ENCODE measurements at places on chromosomes 5 and 9. TPM values are rescaled to one million over a fixed set of nuclear protein-coding genes. Genes with fewer than 3 reads are reported as not detected.

Gene CDHR2
- 0.36 TPM for total RNA-seq

Gene ACSL6
- 6.0 TPM for total RNA-seq

Gene CDX1
- not detected for total RNA-seq

Gene EIF4E1B
- total RNA-seq: not detected

Gene TRIM32
- total RNA-seq: 14.3 TPM

Gene SPINK4
- total RNA-seq: not detected

Gene FAM78A
- 36.2 TPM for total RNA-seq

Gene STKLD1
- total RNA-seq: 0.69 TPM

Gene TXNDC8
- not detected for total RNA-seq

Gene SPAG8
- 1.4 TPM for total RNA-seq

Gene KIF27
- 2.6 TPM for total RNA-seq

Gene ARL14EPL
- not detected for total RNA-seq

Gene SUSD3
- 72.8 TPM for total RNA-seq

Gene PRLR
- not detected for total RNA-seq

Gene NMUR2
- total RNA-seq: not detected

Gene ERCC8
- total RNA-seq: 7.7 TPM

GRCh38 chr9:83932011-83932410 lies 10.8 kb upstream of the KIF27 start:
- no peak overlapping the region for H3K4me3 ChIP-seq
- H3K36me3 ChIP-seq: no peaks in the 10 kb centered on the region
- H3K27ac ChIP-seq: no peak overlapping the region
- no peak for DNase-seq

- no peak for DNase-seq
- no peaks in the 10 kb centered on the region for H3K4me1 ChIP-seq
- H3K36me3 ChIP-seq: no peaks in the 10 kb centered on the region
- no peak overlapping the region for H3K27ac ChIP-seq
- no peak overlapping the region for H3K4me3 ChIP-seq
These were observed 27.6 kb downstream of the KIF4B start for GRCh38 chr5:155040984-155041653.

DNA sequence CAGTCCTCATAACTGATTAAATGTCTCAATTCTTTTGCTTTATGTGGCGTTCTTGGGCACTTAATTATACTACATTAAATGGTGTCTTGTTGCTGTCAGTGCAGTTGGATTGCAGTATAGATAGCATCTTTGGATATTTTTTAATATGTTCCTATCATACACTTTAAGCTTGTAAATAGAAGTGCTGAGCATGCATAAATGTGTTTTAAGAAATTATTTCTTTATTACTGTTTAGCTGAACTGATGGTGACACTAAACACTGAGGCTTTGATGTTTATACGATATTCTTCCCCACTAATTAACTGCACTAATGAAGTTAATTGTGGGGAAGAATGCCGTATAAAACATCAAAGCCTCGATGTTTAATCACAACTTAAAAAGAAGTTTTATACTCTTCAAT lies 116.6 kb downstream of the TLE4 start:
- H3K4me1 ChIP-seq: peaks cover 27% of the 10 kb centered on the region
- no peaks in the 10 kb centered on the region for H3K36me3 ChIP-seq
- no peak for DNase-seq
- H3K27ac ChIP-seq: no peak overlapping the region

DNA sequence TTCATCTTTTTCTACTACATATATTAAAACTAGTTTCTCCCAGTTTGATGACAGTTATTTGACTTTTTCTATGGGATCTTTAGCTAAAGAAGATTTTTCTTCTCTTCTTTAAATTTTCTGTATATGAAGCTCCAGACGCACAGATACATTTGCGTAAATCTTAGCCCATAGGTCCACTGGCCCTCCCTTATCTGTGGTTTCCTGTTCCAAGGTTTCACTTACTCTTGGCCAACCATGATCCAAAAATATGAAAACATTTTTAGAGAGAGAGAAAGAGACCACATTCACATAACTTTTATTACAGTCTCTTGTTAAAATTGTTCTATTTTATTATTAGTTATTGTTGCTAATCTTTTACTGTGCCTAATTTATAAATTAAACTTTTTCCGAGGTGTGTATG lies 270.2 kb upstream of the DAPK1 start:
- no peak overlapping the region for H3K4me3 ChIP-seq
- H3K27me3 ChIP-seq: peaks cover 5% of the 10 kb centered on the region
- no peaks in the 10 kb centered on the region for H3K36me3 ChIP-seq
- no peak overlapping the region for H3K27ac ChIP-seq
- no peak for DNase-seq

- no peak for DNase-seq
- H3K4me3 ChIP-seq: no peak overlapping the region
- H3K36me3 ChIP-seq: no peaks in the 10 kb centered on the region
- no peak overlapping the region for H3K27ac ChIP-seq
- no peaks in the 10 kb centered on the region for H3K4me1 ChIP-seq
- peaks cover 2% of the 10 kb centered on the region for H3K27me3 ChIP-seq
These were observed 21.6 kb upstream of the SVEP1 start for GRCh38 chr9:110601098-110601497.

- peaks cover 17% of the 10 kb centered on the region for H3K4me1 ChIP-seq
- H3K27ac ChIP-seq: peak overlapping the region; percentile 73
- no peaks in the 10 kb centered on the region for H3K27me3 ChIP-seq
- no peak overlapping the region for H3K4me3 ChIP-seq
These were observed 18.1 kb upstream of the ZFR start for GRCh38 chr5:32462618-32463017.

- peaks cover 20% of the 10 kb centered on the region for H3K4me1 ChIP-seq
- no peaks in the 10 kb centered on the region for H3K27me3 ChIP-seq
- H3K4me3 ChIP-seq: no peak overlapping the region
- H3K36me3 ChIP-seq: peaks cover 10% of the 10 kb centered on the region
- no peak for DNase-seq
- H3K27ac ChIP-seq: no peak overlapping the region
These were observed 8.1 kb downstream of the SEC24A start for GRCh38 chr5:134656690-134657089.

- H3K4me1 ChIP-seq: no peaks in the 10 kb centered on the region
- no peaks in the 10 kb centered on the region for H3K36me3 ChIP-seq
- no peak overlapping the region for H3K27ac ChIP-seq
- H3K4me3 ChIP-seq: no peak overlapping the region
- H3K27me3 ChIP-seq: peaks cover 25% of the 10 kb centered on the region
- DNase-seq: no peak
These were observed 23.4 kb downstream of the ADGRV1 start for GRCh38 chr5:90581956-90582355.

DNA sequence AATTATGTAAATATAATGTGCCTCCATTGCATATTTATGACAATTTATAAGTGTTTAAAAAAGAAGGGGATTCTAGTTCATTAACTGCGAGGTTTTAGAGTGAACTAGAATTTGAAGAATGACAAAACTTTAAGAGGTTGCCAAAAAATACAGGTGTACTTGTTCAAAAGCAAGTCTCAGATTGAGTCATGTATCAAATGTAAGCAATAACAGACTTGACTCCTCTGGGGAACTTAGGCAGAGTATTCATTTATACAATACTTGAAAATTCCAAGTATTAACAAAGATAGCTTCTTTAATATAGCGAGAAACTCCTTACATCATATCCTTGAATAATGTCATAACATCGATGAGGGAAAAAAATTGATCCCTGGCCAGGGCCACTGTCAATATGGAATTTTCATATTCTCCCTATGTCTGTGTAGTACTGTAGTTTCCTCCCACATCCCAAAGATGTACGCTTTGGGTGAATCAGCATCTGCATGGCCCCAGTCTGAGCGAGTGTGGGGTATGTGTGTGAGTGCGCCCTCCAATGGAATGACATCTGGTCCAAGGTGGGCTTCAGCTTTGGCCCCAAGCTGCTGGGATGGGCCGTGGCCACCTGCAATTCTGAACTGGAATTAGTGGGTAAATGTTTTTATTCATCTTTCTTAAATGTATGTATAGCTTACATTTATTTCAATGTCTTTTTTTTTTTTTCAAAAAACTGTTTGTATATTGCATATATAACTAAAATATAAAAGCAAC lies 70.1 kb downstream of the RIC1 start:
- no peaks in the 10 kb centered on the region for H3K27me3 ChIP-seq
- H3K4me3 ChIP-seq: no peak overlapping the region
- peaks cover 11% of the 10 kb centered on the region for H3K4me1 ChIP-seq
- no peak for DNase-seq
- H3K36me3 ChIP-seq: peaks cover 23% of the 10 kb centered on the region

DNA sequence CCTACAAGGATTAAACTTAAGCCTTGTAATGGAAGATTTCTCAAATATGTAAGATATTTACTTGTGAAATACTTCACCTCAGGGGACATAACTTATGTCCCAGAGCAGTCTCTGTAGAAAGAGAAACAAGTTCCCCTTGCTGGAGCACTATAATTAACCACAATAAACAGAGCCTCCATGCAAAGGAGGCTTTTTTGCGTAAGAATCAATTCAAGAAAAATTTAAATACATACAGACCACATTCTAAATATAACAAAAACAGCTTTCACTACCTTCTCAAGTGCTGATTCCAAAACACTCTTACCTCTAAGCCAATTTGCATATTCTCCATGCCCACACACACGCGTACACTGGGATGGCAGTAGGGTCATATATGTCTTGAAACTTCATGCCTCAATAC lies 30.7 kb upstream of the CCNB1 start:
- H3K27me3 ChIP-seq: no peaks in the 10 kb centered on the region
- no peak for DNase-seq
- no peaks in the 10 kb centered on the region for H3K4me1 ChIP-seq
- no peak overlapping the region for H3K4me3 ChIP-seq
- peaks cover 5% of the 10 kb centered on the region for H3K36me3 ChIP-seq

GRCh38 chr5:72530196-72530595 lies 23.0 kb upstream of the ZNF366 start:
- no peak overlapping the region for H3K4me3 ChIP-seq
- H3K4me1 ChIP-seq: no peaks in the 10 kb centered on the region
- H3K27me3 ChIP-seq: peaks cover 17% of the 10 kb centered on the region
- DNase-seq: no peak
- no peaks in the 10 kb centered on the region for H3K36me3 ChIP-seq

DNA sequence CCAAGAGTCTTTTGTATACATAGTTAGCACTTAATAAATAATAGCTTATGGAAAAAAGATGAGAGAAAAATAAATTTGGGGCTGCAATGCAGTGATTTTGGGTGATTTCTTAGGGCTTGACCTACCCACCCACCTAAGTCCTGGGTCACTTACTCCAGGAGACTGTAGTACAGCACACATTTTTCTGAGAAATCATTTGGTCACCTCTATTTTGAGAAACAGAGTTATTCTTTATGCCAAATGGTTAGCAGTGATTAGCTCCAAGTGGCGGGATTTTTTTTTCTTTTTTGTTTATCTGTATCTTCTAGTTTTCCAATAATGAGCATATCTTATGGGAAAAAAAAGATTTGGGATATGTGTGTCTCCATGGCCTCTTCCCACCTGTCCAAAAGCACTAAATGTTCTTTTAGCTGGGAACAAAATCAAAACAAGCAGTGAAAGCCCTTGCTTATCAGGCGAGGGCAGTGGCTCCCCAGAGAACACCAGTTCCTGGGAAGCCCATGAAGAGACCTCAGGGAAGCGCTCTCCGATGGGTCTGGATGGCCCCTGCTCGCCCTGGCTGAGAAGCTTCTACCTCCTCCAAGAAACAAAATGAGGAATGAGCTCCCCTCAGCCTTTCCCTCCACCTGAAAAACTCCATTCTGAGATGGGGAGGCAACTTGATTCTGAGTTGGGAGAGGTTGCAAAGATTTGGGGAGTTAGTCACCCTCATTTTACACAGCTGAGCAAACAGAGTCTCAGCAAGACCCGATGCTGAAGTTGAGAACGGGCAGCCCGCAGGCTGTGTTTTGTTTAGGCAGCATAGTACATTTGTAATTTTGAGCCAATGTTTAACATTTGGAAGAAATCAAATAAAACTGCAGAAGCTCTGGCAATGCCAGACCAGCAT lies 69.9 kb downstream of the CYFIP2 start:
- H3K27me3 ChIP-seq: no peaks in the 10 kb centered on the region
- no peak for DNase-seq
- no peak overlapping the region for H3K27ac ChIP-seq
- no peak overlapping the region for H3K4me3 ChIP-seq
- peaks cover 15% of the 10 kb centered on the region for H3K4me1 ChIP-seq

GRCh38 chr5:33565324-33565723 lies 124.6 kb downstream of the TARS1 start:
- H3K4me1 ChIP-seq: no peaks in the 10 kb centered on the region
- no peaks in the 10 kb centered on the region for H3K36me3 ChIP-seq
- no peak overlapping the region for H3K4me3 ChIP-seq

DNA sequence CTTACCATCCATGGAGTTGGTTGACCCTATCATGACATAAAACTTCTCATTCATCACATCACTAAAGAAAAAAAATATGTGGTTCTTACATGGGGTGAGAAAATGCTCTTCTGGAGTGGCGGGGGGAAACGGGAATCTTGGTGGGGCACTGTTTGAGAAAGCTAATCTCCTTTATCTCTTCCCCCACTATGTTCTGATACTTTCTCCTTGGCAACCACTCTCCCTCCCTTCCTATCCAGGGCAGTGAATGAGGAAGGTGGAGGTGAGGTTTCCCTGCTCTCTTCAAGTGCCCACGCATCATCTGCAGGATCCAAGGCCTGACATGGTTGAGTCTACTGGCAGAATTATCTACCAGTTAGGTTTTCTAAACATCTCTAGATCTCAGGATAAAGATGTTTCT lies 220.8 kb upstream of the TBCA start:
- H3K27ac ChIP-seq: no peak overlapping the region
- DNase-seq: no peak
- peaks cover 19% of the 10 kb centered on the region for H3K36me3 ChIP-seq
- H3K4me3 ChIP-seq: no peak overlapping the region

- H3K36me3 ChIP-seq: no peaks in the 10 kb centered on the region
- DNase-seq: no peak
- no peaks in the 10 kb centered on the region for H3K27me3 ChIP-seq
- H3K27ac ChIP-seq: no peak overlapping the region
- no peak overlapping the region for H3K4me3 ChIP-seq
These were observed 14.0 kb upstream of the CHD1 start for GRCh38 chr5:98942847-98943246.

GRCh38 chr5:163433271-163433670 lies 4.1 kb upstream of the CCNG1 start:
- H3K27me3 ChIP-seq: peaks cover 2% of the 10 kb centered on the region
- no peaks in the 10 kb centered on the region for H3K36me3 ChIP-seq
- H3K4me1 ChIP-seq: peaks cover 14% of the 10 kb centered on the region
- H3K27ac ChIP-seq: no peak overlapping the region

GRCh38 chr5:6567835-6568234 lies 65.0 kb downstream of the NSUN2 start:
- H3K27me3 ChIP-seq: peaks cover 25% of the 10 kb centered on the region
- H3K27ac ChIP-seq: no peak overlapping the region

DNA sequence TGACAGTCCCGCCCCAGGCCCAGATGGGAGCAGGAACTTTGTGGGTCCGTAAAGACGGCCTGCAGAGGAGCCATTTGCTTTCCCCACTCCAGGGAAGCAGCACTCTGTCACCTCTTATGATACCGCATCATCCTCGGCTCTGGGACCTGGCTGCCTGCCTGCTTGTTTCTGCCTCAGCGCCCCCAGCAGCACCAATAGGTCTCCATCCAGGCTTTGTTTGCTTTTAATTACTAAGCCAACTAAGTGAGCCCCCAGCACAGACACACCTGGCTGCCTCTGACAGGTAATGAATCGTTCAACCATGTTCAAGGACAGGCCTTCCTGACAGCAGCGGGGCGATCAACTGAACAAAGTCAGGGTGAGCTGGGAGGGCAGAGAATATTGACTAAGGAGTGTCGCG lies 141.4 kb downstream of the C5orf15 start:
- H3K36me3 ChIP-seq: no peaks in the 10 kb centered on the region
- H3K27ac ChIP-seq: no peak overlapping the region
- DNase-seq: no peak

Data from activated CD4-positive, alpha-beta memory T cell treated with anti-CD3 and anti-CD28 coated beads for 36 hours (primary cell).